Left renal cortex interstitium (tissue), 4 donors: ENCODE measurements at places on chromosomes 16 and 17. TPM values are rescaled to one million over a fixed set of nuclear protein-coding genes. Genes with fewer than 3 reads are reported as not detected.
A peak's percentile ranks its signal among the peaks of the same experiment; 100 is the strongest.

GRCh38 chr16:65388592-65388991 lies 266.7 kb upstream of the CDH11 start:
- no peak for DNase-seq

Gene CEP131
- 12.3 TPM for polyA plus RNA-seq

Gene ZC3H7A
- 64.1 TPM for polyA plus RNA-seq

Gene IGSF6
- 8.1 TPM for polyA plus RNA-seq

Gene GAS2L2
- not detected for polyA plus RNA-seq

DNA sequence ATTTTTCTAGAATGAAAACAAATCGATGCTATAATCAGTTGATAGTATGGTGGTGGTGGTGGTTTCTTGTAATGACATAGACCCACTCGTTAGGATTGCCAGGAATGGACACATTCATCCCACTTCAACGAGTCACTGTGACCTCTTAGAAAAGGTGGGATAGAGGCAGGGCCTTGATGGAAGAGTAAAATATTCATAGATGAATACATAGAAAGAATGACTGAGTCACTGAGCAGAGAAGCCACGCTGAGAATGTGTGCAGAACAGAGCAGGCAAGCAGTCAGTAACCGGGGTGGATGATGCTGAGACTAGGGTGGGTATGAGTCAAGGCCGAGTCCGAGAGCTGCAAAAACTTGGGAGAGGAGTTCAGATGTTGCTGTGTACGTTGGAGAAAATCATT lies 129.9 kb downstream of the PITPNC1 start:
- DNase-seq: no peak

DNA sequence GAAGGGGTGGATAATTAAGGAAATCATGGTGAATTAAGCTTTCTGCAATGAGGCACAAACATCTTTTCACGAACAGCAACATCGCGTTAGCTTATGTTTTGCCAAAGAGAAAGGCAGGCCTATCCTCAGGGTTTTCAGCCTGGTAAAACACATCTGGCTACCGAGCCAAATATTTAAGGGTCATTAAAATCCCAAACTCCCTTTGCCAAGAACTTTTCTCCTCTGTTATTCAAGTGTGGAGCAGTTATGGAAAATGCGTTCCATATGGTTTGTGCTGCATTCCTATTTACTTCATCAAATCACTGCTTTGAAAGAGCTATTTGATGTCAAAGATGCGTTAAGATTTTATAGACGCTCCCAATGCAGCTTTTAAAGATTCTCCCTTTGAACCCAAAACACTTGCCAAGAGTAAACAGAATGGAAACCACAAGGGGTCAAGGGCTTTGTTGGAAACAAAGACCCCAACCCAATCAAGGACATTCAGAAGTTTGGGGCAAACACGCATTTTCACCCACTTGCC lies 308.3 kb upstream of the CDH5 start:
- peak; percentile 36 for DNase-seq

GRCh38 chr17:28384281-28385036 lies 13.0 kb downstream of the SARM1 start:
- DNase-seq: no peak

Gene ARL6IP1
- 295 TPM for polyA plus RNA-seq

Gene AXIN2
- polyA plus RNA-seq: 22.0 TPM

Gene TBC1D3B
- polyA plus RNA-seq: 4.8 TPM

DNA sequence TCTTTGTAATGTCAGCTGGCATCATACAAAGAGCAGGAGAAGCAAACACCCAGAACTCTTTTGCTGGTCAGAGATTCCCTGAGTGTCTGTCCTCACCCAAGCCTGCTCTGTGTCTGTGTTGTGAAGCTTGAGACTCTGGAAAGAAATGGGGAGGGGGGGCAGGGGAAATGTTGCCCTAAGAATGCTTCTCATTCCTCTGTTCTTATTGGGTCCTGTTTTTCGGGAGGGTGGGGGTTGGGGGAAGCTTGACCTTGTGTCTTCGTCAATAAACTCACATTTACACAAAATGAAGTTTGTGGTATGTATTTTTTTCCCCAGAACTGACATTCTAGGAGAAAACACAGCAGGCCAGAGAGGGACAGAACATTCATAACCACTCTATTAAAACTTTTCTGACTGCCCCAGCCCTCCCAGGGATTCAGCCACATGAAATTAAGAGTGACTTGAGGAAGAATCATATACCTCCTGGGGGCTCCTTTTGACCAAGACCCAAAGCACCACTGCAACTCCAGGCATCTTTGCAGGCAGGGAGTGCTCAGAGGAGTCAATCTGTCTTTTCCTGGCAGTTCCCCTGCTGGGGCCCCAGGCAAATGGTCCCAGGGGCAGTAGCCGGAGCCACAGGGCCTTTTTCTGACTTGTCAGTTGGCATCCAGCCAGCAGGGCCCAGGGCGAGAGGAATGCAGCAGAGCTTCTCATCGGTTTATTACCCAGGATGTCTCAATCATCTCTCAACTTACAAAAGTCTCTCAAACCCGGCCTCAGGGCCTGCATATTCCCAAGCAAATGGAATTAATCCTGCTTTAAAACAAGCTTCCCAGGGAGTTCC lies 5.1 kb upstream of the RASL10B start:
- peak; percentile 49 for DNase-seq

Gene SUPT4H1
- 125 TPM for polyA plus RNA-seq

GRCh38 chr16:78513838-78514237 lies 414.4 kb downstream of the WWOX start:
- no peak for DNase-seq

DNA sequence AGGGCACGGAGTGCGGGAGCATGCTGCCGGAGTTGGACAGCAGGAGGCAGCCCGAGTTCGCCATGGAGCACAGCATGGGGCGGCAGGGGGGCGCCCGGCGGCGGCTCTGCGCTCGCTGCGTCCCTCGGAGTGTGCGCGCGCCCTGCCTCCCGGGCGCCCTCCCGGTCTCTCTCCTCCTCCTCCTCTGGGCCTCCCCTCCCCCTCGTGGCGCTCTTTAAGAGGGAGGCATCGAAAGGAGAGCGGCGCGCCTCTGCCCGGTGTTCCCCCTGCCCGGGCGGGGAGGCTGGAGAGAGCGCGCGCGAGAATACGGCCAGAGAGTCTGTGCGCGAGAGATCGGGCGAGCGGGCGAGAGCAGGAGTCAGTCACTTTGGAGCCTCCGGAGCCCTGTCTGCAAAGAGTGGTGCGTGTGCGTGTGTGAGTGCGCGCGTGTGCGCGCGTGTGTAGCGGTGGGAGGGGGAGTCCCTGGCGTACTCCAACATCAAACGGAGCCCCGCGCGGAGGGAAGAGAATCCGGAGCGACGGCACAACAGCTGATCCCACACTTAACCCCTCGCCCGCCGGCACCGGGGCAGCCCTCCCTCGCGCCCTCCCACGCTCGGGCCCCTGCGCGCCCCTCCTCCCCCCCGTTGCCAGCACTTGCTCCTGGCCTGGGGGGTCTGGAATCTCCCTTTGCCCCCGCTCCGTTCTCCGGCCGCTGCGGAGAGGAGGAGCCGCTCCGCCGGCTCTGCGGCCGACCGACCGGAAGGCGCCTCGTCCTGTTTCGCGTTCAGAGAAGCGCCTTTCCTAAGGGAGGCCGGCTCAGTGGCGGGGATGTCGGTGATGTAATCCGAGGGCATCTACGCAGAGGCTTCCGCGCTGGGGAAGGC lies 108.9 kb downstream of the ENGASE start:
- no peak for DNase-seq

DNA sequence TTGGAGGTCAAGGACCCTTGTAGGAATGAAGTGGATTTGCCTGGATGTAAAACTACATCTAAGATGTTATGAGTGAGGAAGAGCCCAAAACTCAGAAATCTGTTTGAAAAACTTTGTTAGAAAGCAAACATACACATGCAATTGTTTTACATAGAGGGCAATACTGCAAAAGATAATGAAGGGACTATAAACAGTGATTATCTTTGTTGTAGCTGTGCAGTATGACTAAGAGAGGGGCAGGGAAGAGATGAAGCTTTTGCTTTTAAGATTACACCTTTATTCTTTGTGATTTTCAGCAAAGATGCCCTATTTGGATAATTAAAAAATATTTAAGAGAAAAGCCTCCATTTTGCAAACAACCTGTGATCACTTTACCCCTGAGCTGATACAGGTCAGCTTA lies 839.9 kb upstream of the RBFOX1 start:
- DNase-seq: no peak

Gene CCL18
- not detected for polyA plus RNA-seq

DNA sequence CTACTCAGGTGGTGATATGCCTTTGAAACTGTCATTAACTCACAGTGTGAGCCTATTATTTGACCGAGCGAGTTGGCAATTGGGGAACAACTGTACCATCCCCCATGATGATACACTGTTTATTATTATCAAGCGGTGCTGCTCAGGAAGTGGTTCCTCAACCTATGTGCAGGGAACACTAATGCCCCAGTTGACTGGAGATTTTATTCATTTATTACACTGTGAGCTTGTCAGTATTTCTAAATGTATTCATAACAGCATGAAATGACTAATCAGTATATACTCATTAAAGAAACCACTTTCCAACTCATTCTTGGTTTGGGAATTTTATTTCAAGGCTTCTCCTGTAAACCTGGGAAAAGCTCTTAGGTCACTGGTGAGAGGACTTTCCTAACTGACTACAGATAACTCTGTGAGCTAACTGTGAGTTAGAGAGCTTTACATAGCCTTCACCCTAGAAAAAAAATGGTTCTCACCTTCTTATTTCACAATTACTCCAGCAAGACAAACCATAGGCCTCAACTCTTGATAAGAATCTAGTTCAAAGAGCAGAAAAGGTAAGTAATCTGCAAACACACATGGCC lies 42.4 kb downstream of the NXPH3 start:
- DNase-seq: no peak

GRCh38 chr17:75439287-75439686 lies 17.1 kb upstream of the TMEM94 start:
- no peak for DNase-seq

DNA sequence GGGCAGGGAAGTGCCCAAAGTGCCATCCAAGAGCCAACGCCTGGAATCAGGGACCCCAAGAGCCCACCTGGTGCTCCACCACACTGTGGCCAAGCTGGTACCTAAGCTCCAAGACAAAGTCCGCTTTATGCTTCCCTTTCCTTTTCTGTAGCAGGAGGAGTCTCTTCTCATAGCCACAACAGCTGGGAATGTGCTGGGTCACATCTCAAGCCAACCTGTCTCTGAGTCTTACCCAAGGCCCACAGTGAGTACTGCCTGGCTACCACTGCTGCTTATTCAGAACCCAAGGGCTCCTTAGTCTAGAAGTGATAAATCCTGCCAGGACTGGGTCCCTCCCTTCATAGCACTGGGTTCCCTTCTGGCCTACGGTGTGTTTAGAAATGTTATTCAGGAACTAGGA lies 49.8 kb downstream of the ERCC4 start:
- no peak for DNase-seq

Gene RBFOX1
- 4.6 TPM for polyA plus RNA-seq

DNA sequence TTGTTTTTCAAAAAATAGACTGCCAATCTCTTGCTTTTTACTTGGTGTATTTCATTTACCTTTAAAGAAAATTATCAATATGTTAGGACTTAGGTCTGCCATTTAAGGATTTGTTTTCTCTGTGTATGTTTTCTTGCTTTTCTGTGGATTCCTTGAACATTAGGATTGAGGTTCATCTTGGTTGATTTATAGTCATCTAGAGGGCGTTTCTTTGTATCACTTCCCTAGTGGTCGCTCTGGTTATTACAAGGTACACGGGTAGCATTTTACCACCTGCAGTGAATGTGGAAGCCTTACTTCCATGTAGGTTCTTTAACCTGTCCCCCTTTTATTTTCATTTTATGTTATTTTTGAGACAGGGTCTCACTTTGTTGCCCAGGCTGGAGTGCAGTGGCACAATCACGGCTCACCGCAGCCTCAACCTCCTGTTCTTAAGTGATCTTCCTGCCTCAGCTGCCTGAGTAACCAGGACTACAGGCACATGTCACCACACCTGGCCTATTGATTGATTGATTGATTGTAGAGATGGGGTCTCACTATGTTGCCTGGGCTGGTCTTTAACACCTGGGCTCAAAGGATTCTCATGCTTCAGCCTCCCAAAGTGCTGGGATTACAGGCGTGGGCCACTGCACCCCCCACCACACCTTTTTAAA lies 35.2 kb upstream of the CBX4 start:
- DNase-seq: no peak

DNA sequence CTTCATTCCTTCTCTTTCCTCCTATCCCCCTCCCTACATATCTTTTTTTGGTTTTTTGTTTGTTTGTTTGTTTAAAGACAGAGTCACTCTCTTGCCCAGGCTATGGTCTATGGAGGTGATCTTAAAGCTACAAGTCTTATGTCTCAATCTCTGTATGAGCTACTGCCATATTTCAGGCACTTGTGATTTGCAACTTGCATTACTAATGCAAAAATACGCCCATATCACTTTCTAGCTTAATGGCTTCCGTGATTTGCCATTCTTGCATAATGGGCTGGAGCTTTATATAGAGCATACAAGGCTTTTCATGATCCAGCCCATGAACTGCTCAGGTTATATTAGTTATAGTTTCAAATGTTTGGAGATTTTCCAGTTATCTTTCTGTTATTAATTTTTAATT lies 7.5 kb downstream of the CFAP97D1 start:
- no peak for DNase-seq

- DNase-seq: no peak
Measured at GRCh38 chr16:21156767-21157467, 1.6 kb upstream of the LDAF1 start.

- DNase-seq: no peak
Measured at GRCh38 chr17:13918247-13918646, 151.1 kb upstream of the COX10 start.

DNA sequence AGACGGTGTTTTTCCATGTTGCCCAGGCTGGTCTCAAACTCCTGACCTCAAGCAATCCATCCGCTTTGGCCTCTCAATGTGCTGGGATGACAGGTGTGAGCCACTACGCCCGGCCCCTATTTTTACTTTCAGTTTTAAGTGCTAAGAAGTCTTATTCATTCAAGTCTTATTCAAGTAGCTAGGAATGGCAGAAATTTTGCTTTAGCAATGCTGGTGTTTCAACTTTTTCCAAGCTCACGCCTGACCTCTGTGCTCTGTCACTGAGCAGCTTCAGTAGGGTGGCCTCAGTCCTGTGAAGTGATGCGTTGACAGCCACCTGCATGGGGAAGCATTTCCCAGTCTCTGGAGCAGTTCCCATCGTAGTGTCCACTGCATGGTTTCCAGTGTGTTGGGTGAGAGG lies 12.9 kb downstream of the ZNF750 start:
- no peak for DNase-seq

Gene NLGN2
- polyA plus RNA-seq: 26.1 TPM
